CD4-positive, alpha-beta T cell treated with Interleukin-6 at 100 ng/mL for 8 hours (primary cell): ENCODE measurements at places on chromosomes 2 and 18.

DNA sequence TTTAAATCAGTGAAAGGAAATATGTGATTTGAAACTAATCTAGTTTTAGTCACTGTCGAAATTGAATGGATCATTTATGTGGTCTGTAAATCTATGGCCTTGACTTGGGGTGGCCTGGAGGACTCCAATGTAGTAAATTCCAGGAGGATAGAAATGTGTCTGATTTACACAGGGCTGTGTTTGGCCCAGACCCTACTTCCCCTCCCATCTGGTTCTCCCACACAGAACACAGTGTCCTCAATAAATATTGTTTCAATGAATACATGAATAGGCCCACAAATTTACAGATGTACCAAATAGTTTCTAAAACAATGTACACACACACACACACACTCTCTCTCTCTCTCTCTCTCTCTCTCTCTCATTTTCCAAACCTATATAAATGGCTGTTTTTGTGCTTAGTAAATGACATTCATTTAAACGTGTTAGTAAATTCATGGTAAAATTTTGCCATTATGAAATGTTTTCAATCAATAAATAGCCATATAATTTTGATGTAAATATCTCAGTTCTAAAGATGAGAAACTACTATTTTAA lies 1.9 kb downstream of the CCDC68 start:
- DNase-seq = no peak

- no peak for DNase-seq
These were observed 202.2 kb downstream of the TCF4 start for GRCh38 chr18:55385770-55386169.

GRCh38 chr2:19685731-19686130 lies 216.1 kb downstream of the TTC32 start:
- DNase-seq = no peak

DNA sequence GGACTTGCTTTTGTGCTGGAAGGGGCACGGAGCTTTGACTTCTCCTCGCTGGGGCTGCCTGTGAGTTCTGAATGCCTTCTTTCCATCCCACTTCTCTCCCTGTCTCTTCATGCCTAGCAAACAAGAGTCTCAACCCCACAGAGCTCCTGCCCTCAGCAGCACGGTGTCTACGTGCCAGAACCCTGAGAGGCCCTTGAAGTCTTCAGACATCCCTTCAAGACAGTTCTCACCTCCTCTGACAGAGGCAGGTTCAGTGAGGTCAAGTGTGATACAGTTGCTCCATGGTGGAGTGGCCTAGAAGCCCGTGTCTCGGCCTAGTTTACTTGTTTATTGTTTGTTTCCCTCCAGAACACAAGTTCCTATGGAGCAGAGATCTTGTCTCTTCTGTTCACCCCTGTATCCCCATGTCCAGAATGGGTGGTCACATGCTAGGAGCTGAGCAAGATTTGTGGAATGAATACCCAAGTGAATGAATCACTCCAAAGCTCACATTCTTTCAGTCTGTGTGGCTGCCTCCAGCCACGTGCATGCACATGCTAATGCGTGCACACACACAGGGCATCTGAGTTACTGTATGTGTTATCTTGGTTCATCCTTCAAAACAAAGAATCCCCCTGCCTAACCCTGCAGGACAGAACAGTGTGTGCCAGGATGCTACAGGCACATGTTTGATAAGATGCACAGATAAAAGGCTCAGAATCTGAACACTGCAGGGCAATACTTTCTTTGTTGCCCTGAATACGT lies 391.6 kb downstream of the NBAS start:
- no peak for DNase-seq

DNA sequence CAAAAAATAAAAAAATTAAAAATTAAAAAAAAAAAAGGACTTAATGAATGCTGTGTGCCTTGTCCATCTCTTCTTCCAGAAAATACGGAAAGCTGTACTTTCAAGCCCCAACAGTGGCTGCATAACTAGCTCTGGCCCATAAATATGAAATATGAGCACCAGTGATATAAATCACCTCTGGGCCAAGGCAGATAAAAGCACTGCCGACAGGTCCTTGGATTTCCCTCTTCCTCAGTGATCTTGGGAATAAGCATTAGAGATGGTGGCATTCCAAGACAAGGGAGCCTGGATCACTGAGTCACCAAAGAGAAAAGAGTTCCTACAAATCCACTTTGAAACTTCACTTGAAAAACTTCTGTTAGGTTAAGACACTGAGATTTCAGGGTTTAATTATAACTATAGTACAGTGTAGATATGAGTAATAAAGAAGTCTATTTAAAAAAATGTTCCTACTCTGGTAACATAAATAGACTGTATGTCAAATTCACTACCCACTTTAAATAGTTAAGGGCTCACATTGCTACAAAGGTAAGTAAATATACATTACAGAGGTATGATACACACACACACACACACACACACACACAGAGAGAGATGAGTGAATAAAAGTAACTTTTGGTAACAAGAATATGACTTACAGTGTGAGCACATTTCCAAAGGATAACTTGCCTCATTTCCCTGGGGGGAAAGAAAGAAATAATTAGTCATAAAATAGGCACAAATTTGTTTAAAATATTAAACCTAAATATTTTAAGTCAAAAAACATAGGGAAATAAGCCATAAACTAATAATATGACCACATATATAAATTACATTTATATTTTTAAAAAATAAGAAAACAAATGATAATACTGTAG lies 35.6 kb downstream of the PPP3R1 start:
- no peak for DNase-seq

GRCh38 chr2:73284296-73285158 lies at the start of gene FBXO41:
FBXO41 (minus strand) TSS chr2:73284478; CDS start chr2:73269630, 14,848 bp downstream.
- peak; percentile 71 for DNase-seq
